ENCODE measurements at places on chromosomes 7 and 10.

DNA sequence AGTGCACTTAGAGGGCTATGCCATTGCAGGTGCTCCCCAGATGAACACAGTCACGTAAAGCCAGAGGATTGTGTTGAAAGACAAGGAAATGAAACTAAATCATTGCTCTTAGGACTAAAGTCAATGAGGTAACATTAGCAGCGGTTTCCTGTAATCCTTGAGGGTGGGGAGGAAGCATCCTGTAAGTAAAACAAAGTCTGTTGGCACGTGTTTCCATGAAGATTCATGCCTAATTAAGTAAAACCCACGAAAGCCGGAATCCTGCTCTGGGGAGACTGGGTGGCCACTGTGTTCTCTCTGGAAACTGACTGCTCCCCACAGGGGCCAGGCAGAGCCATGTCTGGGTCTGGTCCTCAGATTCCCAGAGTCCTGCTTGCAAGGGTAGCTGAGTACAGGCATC, 18.3 kb downstream of the STEAP1B start:
- DNase-seq, result no peak

GRCh38 chr7:131294553-131294952, 33.1 kb upstream of the MKLN1 start:
- DNase-seq, result no peak

GRCh38 chr7:88268051-88268450, 38.6 kb downstream of the STEAP4 start:
- DNase-seq, result no peak

GRCh38 chr10:78895469-78895868, 173.3 kb upstream of the ZMIZ1 start:
- no peak for DNase-seq

DNA sequence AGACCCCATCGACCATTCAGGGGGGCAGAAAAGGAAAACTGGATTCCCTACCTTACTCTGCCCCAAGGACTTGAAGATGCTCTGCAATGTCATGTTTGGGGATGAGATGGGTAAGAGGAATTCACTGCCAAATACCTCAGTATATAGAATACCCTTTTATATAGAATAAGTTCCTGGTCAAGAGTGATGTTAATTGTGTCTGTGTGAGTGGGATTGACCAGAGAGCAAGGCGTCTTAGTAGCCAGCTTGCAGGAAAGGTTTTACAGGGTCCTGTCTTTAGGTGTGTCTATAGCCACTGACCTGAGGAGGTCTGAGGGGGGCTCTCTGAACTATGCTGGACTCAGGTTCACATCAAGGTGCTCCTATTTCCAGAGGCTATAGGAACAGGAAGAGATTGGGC, 1.4 kb downstream of the IFIT3 start:
- no peak for DNase-seq

GRCh38 chr10:91559750-91560149, 73.1 kb downstream of the PPP1R3C start:
- no peak for DNase-seq

Data from epithelial cell of prostate (primary cell).